ENCODE measurements at places on chromosomes 7 and 10.
A peak's percentile ranks its signal among the peaks of the same experiment; 100 is the strongest.

DNA sequence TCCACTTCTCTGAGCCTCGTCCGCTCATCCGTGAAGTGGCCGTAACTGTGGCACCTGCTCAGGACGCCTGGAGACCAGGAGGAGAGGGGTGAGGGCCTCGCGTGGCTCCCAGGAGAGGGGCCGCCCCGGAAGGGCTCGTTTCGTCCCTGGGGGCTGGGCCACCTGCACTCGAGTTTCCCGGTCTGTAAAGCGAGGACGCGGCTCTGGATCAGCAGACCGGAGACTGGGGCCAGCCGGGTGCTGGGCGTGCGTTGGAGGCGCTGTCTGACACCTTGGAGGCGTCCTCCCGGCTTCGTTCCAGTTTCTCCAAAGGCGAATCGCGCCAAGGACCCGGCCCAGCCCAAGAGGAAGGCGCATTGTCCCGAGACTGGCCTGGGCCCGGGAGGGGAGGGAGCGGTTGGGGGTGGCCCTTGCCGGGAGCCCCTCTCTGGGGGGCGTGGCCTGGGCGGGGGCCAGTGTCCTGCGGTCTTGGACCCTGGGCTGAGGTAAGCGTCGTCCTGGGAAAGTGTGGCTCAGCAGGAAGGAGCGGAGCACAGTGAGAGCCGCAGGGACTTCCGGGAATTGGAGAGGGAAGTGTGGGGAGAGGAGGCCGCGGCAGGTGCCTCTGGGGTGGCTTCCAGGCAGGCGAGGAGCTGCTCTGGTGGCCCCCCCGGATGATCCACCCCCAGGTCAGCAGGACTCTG is 89.6 kb downstream of the FOXL3 start:
- no peak for DNase-seq

DNA sequence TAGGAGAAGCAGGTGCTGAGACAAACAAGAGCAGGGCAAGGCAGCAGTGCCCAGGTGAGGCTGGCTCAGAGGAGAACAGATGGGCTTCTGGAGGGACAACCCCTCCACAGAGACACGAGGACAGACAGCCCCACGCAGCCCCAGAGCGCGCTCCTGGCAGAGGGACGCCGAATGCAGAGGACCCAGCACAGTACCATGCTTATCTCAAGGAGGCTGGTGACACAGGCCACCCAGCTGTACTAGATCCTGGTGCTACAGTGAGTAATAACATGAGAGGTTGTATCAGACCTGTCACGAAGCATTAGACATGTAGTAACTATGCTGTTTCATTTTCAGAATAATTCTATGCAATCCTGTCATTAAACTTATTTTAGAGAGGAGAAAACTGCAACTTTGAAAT is 60.4 kb upstream of the NCAPG2 start:
- no peak for DNase-seq

GRCh38 chr7:122258971-122259370 is 45.6 kb downstream of the FEZF1 start:
- no peak for DNase-seq

DNA sequence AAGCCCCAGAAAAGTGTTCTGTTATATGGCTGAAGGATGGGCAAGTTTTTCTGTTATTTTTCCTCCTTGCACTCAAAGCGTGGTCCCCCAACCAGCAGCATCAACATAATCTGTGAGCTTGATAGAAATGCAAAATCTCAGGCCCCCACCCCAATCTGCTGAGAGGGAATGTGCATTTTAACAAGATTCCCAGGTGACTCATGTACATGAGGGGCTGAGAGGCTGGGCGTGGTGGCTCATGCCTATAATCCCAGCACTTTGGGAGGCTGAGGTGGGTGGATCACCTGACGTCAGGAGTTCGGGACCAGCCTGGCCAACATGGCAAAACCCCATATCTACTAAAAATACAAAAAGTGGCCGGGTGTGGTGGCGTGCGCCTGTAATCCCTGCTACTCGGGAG is 326.8 kb upstream of the PODXL start:
- DNase-seq: no peak

DNA sequence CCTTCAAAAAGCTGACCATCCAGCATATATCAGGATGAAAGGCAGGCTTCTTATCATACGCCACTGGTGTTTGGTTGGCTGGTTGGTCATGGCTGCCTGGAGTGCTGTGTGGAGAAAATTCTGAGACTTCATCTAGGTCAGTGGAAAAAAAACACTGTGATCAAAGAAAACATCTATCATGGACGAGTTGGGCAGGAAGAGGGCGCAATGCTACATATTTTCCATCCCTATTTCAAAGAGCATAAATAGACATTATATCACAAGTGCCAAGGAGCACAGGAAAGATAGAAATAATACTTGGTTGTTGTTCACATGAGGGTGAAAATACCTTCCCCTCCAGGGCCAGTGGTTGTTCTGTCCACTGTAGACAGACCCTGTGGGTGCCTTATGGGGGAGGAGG is 128.4 kb upstream of the PLPP4 start:
- DNase-seq: peak; percentile 25

DNA sequence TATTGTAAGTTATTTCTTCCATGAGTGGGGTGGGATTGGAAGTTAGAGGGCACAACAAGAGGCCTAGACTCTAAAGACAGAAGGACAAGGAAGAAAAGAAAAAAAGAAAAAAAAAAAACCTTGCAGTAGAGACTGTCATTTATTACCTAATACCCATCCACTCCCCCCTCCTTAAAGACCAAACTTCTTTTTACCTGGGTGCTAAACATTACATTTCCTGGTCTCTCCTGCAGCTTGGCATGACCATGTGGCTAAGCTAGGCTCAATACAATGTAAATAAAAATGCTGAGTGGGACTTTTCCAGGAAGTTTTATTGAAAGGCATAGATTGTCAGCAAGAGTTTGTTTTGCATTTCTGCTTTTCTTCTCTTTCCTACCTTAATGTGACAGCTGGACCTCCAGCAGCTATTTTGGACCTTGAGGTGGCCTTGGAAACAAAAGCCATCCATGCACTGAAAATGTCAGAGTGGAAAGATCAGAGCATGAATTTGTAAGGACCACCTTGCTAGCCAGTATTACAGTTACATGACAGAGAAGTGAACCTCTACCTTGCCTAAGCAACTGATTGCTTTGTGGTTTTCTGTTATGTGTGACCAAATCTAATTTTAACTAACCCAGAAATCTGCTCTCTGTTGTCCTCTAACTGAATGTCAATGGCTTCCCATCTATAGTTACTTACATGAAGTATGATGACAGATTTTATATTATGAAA is 81.3 kb upstream of the SFMBT2 start:
- no peak for DNase-seq

GRCh38 chr10:68625316-68625921 is 65.3 kb downstream of the TET1 start:
- DNase-seq: peak; percentile 28

DNA sequence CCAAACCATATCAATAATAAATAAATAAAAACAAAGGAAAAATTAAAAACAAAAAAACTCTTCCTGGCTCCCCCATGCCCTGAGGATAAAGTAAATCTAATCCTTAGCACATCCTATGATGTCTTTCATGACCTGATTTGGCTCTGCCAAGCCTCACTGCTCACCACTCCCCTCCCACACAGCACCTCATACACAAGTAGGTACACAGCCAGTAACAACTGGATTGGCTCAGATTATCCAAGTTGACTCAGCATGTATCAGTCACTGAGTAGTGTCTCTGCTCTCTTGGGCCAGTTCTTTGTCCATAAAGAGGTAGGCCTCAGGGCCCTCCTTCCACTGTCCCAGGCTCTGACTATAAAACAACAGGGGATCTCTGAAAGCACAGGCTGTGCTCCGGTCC is 99.6 kb downstream of the STRA8 start:
- DNase-seq: no peak

GRCh38 chr10:73577788-73578187 is 13.4 kb downstream of the USP54 start:
- DNase-seq: peak; percentile 53

GRCh38 chr7:146090023-146090645 is 26.5 kb upstream of the CNTNAP2 start:
- DNase-seq: peak; percentile 74

GRCh38 chr10:118901380-118901779 is 128.1 kb upstream of the NANOS1 start:
- DNase-seq: no peak

DNA sequence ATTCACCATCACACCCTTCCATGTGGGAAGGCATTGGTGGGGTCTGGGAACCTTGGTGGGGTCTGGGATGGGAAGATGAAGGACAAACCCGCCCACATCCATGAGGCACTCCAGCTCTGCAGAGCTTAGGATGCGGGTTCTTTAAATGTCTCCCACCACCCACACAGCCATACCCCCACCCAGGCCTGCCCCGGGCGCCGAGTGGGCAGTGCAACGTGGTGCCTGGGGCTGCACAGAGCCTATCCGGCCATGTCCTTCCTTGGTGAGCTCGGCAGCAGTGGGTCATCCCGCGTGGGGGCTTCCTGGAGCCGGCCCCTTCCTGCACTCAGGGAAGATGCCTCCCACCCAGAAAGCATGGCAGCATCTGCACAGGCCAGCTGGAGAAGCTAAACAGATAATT is 163.5 kb upstream of the TCERG1L start:
- DNase-seq: no peak

GRCh38 chr7:87506246-87507180 is 31.0 kb upstream of the ABCB4 start:
- DNase-seq: peak; percentile 54

GRCh38 chr10:95343573-95343972 is 52.8 kb upstream of the PDLIM1 start:
- no peak for DNase-seq

DNA sequence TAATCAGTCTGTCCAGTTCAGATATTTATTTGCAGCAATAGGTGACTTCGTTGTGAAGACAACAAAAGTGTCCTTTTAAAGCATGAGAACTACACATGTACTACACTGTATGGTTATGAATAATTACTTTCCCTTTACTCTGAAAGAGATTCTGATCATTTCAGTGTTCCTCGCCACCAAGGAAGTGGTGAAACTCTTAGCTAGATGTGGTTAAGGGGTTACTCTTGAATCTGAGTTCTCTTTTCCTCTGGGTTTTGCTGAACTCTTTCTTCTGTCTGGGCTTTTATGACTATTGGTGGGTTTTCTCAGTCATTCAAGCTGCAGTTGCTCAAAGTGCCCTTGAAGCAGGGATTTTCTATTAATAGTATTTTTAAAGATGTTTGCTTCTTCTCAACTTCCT is 127.9 kb upstream of the SEM1 start:
- no peak for DNase-seq

DNA sequence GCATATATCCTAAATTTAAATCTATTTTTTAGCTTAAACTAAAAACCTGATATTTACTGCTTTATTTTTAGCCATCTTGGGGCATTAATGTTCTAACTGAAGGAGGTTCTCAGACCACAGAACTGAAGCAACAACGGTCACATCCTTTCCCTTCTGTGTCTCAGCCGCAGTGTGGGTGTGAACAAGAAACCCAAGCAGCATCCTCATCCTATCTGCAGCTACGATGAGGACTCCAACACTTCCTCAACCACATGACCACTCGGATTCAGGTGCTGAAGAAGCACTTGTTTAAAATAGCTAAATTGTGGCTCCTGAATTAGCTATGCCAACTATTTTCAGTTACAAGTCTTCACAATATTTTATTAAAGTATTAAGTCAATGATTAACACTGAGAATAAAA is 5.3 kb downstream of the ESYT2 start:
- DNase-seq: no peak

DNA sequence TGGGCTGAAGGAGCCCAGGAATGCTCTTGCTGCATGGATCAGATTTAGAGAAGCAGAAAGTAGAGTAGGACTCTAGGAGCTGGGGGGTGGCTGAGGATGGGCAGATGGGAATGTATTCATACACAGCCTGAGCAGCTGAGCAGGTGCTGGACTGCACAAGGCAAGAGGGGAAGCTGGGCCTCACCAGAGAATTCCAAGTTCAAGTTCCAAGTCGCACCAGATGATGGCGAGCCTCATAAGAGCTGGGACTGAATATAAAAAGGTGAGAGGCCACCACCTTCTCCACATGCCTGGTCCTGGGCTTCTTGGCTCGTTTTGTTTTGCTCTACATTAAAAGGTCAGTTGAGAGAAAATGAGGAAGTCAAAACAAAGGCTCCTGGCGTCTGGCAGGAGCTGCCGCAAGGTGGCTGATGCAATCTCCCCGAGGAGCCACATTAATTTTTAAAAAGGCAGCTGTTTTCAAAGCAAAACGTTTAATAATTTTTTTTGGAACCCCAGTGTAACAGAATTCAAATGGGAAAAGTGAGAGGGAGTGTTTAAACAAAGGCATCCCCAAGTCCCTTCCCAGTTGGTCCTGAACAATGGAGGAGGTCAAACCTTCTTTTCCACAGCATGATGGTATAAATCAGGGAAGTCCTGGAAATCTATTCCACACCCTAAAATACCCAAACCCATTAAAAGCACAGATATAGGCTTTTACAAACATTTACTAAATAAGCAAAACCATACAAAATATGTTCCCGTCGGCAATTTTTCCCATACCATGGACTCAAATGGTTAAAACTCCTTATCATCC is 9.5 kb downstream of the CYREN start:
- DNase-seq: peak; percentile 72

DNA sequence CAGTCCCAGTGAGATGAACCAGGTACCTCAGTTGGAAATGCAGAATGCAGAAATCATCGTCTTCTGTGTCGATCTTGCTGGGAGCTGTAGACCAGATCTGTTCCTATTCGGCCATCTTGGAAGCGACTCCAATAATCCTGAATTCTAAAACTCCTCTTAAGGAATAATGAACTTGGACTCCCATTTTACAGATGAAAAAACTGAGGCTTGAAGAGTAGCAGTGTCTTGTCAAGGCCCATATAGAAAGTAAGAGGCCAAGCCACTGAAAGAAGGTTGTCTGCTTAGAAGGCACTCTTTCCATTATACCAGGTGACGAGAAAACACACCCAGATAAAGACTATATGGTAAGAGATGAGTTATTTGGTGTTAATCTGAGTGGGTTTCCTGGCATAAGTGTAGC is 148.6 kb upstream of the LAMB4 start:
- no peak for DNase-seq

DNA sequence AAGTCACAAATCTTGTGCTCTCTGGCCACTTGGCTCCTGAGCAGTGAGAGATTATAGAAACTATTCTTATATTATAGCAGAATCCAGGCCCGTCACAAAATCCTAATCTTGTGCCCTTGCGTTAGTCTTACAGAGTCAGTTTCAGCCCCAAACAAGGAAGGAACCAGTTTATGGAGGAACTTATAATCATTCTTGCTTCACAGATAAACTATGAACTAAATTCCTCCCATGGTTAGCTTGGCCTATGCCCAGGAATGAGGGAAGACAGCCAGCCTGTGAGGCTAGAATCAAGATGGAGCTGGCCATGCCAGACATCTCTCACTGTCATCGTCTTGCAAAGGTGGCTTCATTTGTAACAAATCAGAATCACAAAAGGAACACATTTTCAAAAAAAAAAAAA is 199.7 kb upstream of the PITRM1 start:
- peak; percentile 25 for DNase-seq

DNA sequence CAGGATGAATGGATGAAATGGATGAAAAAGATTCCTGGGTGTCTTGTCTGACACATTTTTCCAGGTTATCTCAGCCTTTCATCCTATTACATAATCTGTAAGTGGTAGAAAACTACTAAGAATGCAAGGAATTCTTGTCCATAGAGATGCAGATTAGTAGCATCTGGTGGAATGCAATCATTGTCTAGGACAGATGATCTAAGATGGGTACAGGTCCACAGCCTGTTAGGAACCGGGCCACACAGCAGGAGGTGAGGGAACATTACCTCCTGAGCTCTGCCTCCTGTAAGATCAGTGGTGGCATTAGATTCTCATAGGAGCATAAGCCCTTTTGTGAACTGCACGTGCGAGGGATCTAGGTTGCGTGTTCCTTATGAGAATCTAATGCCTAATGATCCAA is 225.0 kb downstream of the CALN1 start:
- no peak for DNase-seq
